ENCODE measurements at places on chromosomes 16 and 17.

GRCh38 chr17:38703742-38704605 lies 1.1 kb upstream of the MLLT6 start:
- peak; percentile 84 for DNase-seq

- DNase-seq = no peak
Observed at GRCh38 chr16:3479654-3480216, 15.6 kb downstream of the C16orf90 start.

- no peak for DNase-seq
Observed at GRCh38 chr16:80330803-80331202, 210.0 kb upstream of the DYNLRB2 start.

GRCh38 chr16:79714440-79714839 lies 113.9 kb upstream of the MAF start:
- DNase-seq = no peak

DNA sequence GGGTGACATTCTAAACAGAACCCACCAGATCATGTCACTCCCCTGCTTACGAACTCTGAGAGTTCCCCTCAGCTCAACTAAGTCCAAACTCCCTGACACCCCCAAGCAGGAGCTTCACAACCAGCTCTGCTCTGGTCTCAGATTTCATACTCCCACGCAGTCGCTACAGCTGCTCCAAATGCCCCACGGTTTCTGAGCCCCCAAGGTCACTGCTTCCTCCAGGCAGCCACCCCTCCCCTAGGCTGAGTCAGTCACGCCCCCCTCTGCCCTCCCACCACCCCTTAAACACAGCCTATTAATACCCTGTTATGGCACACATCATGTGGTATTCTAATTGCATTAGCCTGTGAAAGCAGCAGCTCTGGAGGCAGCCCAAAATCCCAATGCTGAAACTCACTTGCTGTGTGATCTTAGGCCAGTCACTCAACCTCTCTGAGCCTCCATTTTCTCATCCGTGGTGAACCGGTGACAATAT lies 51.5 kb downstream of the GSG1L start:
- no peak for DNase-seq

- no peak for DNase-seq
Observed at GRCh38 chr17:66317629-66318028, 15.2 kb downstream of the PRKCA start.

DNA sequence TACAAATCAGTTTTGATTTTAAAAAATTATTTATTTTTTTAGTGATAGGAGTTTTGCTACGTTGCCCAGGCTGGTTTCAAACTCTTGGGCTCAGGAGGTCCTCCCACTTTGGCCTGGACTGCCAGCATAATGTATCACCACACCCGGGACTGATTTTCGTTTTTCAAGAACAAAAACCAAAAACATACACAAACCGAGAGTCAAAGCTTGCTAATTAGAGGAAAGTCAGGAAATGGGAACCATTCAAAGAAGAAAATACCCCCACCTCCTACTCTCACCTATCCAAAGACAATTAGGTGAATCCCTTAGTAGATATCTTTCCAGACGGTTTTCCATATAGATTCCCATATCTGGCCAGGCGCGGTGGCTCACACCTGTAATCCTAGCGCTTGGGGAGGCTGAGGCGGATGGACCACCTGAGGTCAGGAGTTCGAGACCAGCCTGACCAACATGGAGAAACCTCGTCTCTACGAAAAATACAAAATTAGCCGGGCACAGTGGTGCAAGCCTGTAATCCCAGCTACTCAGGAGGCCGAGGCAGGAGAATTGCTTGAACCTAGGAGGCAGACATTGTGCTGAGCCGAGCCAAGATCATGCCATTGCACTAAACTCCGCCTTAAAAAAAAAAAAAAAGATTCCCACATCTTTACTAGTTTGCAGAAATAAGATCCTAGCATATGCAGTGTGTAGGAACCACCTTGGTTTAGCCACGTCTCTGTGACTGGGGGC lies 883 bp upstream of the SPN start:
- DNase-seq = no peak

GRCh38 chr17:27153005-27153404 lies 140.9 kb upstream of the WSB1 start:
- DNase-seq = no peak

- DNase-seq = no peak
Observed at GRCh38 chr17:61463316-61464129, 11.3 kb downstream of the TBX4 start.

GRCh38 chr17:73973586-73974409 lies 229.7 kb upstream of the RPL38 start:
- DNase-seq = no peak

- no peak for DNase-seq
Observed at GRCh38 chr17:47898241-47898640, 2.2 kb downstream of the SP2 start.

DNA sequence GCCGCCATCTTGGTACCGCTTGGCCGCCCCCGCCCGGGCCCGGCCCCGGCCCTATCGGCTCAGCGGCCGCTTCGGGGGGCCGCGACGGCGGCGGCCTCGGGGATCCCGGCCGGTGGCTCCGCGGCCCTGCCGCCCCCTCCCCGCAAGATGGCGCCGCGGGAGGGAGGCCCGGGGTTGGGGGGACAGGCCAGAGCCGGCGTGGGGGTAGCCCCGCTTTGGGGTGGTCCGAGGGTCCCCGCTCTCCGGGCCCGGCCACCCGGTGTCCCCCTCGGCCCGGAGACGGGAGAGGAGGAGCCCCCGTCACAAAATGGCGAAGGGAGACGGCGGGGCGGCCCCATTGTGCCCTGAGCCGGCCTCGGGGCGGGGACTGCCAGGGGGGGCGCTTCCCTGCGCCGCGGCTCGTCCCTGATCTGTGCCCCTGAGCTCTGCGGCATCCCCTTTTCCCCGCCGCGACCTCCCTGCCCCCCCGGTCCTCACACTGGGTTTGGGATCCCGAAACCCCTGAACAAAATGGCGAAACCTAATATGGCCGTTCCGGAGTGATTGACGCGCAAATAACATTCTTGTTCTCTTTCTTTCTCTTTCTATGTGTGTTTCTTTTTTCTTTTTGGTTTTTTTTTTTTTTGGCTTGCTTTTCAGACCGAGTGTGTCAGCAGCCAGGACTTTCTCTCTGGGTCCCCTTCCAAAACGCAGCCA lies 986 bp downstream of the HAPSTR1 start:
- DNase-seq = no peak

Measured in stimulated activated CD4-positive, alpha-beta T cell treated with anti-CD3 and anti-CD28 coated beads, TNF-alpha, amount 100 ng/mL, for 48 hours (primary cell).